A549 treated with GW870086 at 1 μM for 4 hours (cell line): ENCODE measurements at places on chromosomes 16 and 17. TPM values are rescaled to one million over a fixed set of nuclear protein-coding genes. Genes with fewer than 3 reads are reported as not detected.

Gene CASKIN1
- total RNA-seq, result 0.35 to 0.55 TPM (median 0.45 TPM) in 5 replicates

Gene KRTAP9-2
- total RNA-seq, result not detected in 5 replicates

Gene CTRL
- 1.0 to 2.1 TPM (median 1.7 TPM) in 5 replicates for total RNA-seq

Gene AP1G1
- total RNA-seq, result 36.1 to 50.0 TPM (median 47.1 TPM) in 5 replicates

Gene FA2H
- total RNA-seq, result 33.5 to 35.0 TPM (median 34.0 TPM) in 5 replicates

Gene OTOP3
- total RNA-seq, result not detected in 5 replicates

Gene KRTAP4-9
- not detected in 5 replicates for total RNA-seq

Gene TEX19
- total RNA-seq, result 0.37 to 0.51 TPM (median 0.45 TPM) in 5 replicates

Gene RIPOR1
- total RNA-seq, result 36.1 to 45.7 TPM (median 40.3 TPM) in 5 replicates

Gene TAOK1
- 13.4 to 27.1 TPM (median 22.7 TPM) in 5 replicates for total RNA-seq

Gene CACNG5
- not detected in 5 replicates for total RNA-seq

Gene PRSS21
- 0.15 TPM in 1 of 5 replicates, not detected in the others for total RNA-seq

Gene TMEM220
- 2.8 to 4.2 TPM (median 3.1 TPM) in 5 replicates for total RNA-seq

Gene ASPA
- total RNA-seq, result not detected in 5 replicates

Gene PDILT
- total RNA-seq, result not detected in 5 replicates

Gene ACSM3
- total RNA-seq, result 3.1 to 4.5 TPM (median 3.5 TPM) in 5 replicates

Gene OMG
- total RNA-seq, result not detected in 5 replicates

Gene FOXC2
- 1.8 to 2.9 TPM (median 2.4 TPM) in 5 replicates for total RNA-seq

Gene EVI2B
- 0.10 TPM in 1 of 5 replicates, not detected in the others for total RNA-seq

Gene FBXL19
- total RNA-seq, result 12.9 to 20.9 TPM (median 19.0 TPM) in 5 replicates

Gene SNX20
- total RNA-seq, result not detected in 5 replicates

Gene ABCA8
- total RNA-seq, result 0.14 to 0.59 TPM (median 0.38 TPM) in 5 replicates

Gene SPAG9
- 70.5 to 96.1 TPM (median 87.5 TPM) in 5 replicates for total RNA-seq

Gene RHBDL1
- total RNA-seq, result 0.56 to 1.4 TPM (median 1.3 TPM) in 5 replicates

Gene RPL27
- total RNA-seq, result 2,973 to 3,984 TPM (median 3,050 TPM) in 5 replicates

Gene TBC1D3K
- total RNA-seq, result not detected in 5 replicates

Gene USB1
- 80.5 to 90.6 TPM (median 86.0 TPM) in 5 replicates for total RNA-seq

Gene KREMEN2
- 1.3 to 3.0 TPM (median 2.3 TPM) in 5 replicates for total RNA-seq

Gene FSCN2
- total RNA-seq, result 0.71 to 1.4 TPM (median 0.79 TPM) in 5 replicates

Gene KRTAP2-2
- total RNA-seq, result not detected in 5 replicates

Gene HSD11B2
- total RNA-seq, result 1.3 to 2.1 TPM (median 1.5 TPM) in 5 replicates

Gene CALCOCO2
- 62.5 to 81.6 TPM (median 75.6 TPM) in 5 replicates for total RNA-seq

Gene BAIAP3
- total RNA-seq, result 0.94 to 1.5 TPM (median 1.3 TPM) in 5 replicates
